Brain microvascular endothelial cell (primary cell): ENCODE measurements at places on chromosomes 7 and 10.

DNA sequence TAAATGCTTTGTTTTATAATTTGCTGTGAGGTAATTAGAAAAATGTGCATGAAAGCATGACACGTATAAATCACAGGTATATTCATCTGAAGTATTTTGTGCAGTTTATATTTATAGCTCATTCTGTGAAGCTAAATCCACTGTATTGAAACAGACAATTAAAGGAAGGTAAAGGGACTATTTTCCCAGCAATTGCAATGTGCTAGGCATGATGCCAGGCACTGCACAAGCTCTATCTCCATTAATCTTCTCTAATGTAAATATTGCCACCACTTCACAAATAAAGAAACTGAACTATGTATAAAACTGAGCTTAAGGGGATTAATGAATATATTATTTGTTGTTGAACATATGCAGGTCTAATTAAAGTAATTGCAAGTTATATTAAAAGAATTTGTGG lies 1012.5 kb downstream of the NRG3 start:
- DNase-seq = no peak

GRCh38 chr10:116848032-116848943 lies 1.0 kb upstream of the ENO4 start:
- no peak for DNase-seq

DNA sequence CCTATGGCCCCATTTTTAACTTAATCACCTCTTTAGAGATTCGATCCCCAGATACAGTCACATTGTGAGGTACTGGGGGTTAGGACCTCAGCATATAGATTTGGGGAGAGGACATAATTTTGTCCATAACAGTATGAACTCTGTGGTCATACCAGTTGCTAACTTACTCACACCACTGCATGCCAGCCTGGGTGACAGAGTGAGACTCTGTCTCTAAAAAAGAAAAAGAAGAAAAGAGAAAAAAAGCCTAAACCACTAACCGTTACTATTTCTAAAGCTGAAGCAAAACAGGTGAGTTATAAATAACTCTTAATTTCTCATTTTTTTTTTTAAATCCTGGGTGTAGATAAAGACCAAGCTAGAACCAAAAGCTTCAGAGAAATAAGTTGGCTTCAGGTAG lies 155.1 kb upstream of the AUTS2 start:
- no peak for DNase-seq

- DNase-seq = no peak
These were observed 36.7 kb upstream of the RADIL start for GRCh38 chr7:4919969-4920766.

DNA sequence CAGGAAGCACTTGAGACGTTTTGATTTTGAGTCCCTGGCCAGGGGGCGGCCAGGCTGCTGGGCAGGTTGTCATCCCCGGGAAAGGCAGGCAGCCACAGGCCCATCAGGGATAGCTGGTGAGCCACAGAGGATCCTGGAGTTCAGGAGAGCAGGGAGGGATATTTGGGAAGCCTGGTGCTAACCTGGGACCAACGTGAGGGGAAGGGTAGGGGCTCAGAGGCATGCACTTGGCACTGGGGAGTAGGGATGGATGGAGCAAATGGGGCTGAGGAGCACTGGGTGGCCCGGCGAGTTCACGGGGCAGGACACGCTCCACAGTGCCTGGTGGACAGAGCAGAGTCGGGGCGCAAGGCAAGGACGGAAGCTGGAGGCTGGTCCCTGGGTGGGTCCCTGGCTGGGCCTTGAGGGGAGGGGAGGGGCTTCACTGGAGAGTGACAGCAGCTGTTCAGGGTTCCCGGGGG lies 30.2 kb downstream of the LRRC27 start:
- DNase-seq = no peak

- DNase-seq = peak; percentile 54
These were observed 198.4 kb downstream of the DIP2C start for GRCh38 chr10:490891-491571.
